ENCODE measurements at places on chromosomes 2 and 18. TPM values are rescaled to one million over a fixed set of nuclear protein-coding genes. Genes with fewer than 3 reads are reported as not detected.

The KCNJ3 gene
- not detected for total RNA-seq

The ZNF396 gene
- total RNA-seq, result 2.4 TPM

The LINC00305 gene
- total RNA-seq, result not detected

The LBX2 gene
- 1.6 TPM for total RNA-seq

The DSC1 gene
- total RNA-seq, result not detected

The LONRF2 gene
- 3.4 TPM for total RNA-seq

The FAM124B gene
- 3.1 TPM for total RNA-seq

The ANKRD30B gene
- not detected for total RNA-seq

The DOK6 gene
- total RNA-seq, result 0.89 TPM

The POLR1A gene
- total RNA-seq, result 25.8 TPM

The EDAR gene
- 0.09 TPM for total RNA-seq

The SCN3A gene
- 7.3 TPM for total RNA-seq

The RPS27A gene
- total RNA-seq, result 719 TPM

The DNAJC5G gene
- total RNA-seq, result not detected

The METAP1D gene
- 3.7 TPM for total RNA-seq

The NR4A2 gene
- 8.1 TPM for total RNA-seq

The GKN2 gene
- total RNA-seq, result 87.8 TPM

The LTBP1 gene
- total RNA-seq, result 29.0 TPM

The HOXD11 gene
- not detected for total RNA-seq

The ACTG2 gene
- total RNA-seq, result 10.8 TPM

The RND3 gene
- total RNA-seq, result 16.8 TPM

The DTNA gene
- 19.2 TPM for total RNA-seq

The PREB gene
- 83.7 TPM for total RNA-seq

The GCG gene
- total RNA-seq, result not detected

The TMEM131 gene
- 33.4 TPM for total RNA-seq

The IL36B gene
- not detected for total RNA-seq

The BCL11A gene
- 2.7 TPM for total RNA-seq

The DGUOK gene
- total RNA-seq, result 35.8 TPM

The CPO gene
- not detected for total RNA-seq
